ENCODE measurements at places on chromosomes 7 and 10. TPM values are rescaled to one million over a fixed set of nuclear protein-coding genes. Genes with fewer than 3 reads are reported as not detected.

Gene MAT1A
- total RNA-seq = 1.0 TPM

Gene MMRN2
- total RNA-seq = 53.1 TPM

Gene ELOVL3
- total RNA-seq = 0.92 TPM

Gene CALCR
- total RNA-seq = 0.24 TPM

Gene CNPY1
- total RNA-seq = not detected

Gene PIP
- total RNA-seq = 12.6 TPM

Gene FEZF1
- total RNA-seq = not detected

Gene ADAM12
- total RNA-seq = 0.92 TPM

- H3K27me3 ChIP-seq = no peaks in the 10 kb centered on the region
- no peaks in the 10 kb centered on the region for H3K36me3 ChIP-seq
- no peak for DNase-seq
- no peaks in the 10 kb centered on the region for H3K4me1 ChIP-seq
- H3K27ac ChIP-seq = no peak overlapping the region
- H3K4me3 ChIP-seq = no peak overlapping the region
Observed at GRCh38 chr10:112605063-112605462, 158.0 kb downstream of the VTI1A start.

- no peak overlapping the region for H3K27ac ChIP-seq
- no peaks in the 10 kb centered on the region for H3K4me1 ChIP-seq
- no peaks in the 10 kb centered on the region for H3K36me3 ChIP-seq
- H3K27me3 ChIP-seq = no peaks in the 10 kb centered on the region
- no peak for DNase-seq
- no peak overlapping the region for H3K4me3 ChIP-seq
Observed at GRCh38 chr10:68303849-68304412, 27.9 kb upstream of the HNRNPH3 start.

GRCh38 chr10:31942892-31943291 lies 14.3 kb upstream of the ARHGAP12 start:
- H3K4me3 ChIP-seq = no peak overlapping the region
- H3K4me1 ChIP-seq = peaks cover 29% of the 10 kb centered on the region
- no peak for DNase-seq
- no peak overlapping the region for H3K27ac ChIP-seq

- peaks cover 13% of the 10 kb centered on the region for H3K4me1 ChIP-seq
- H3K27ac ChIP-seq = no peak overlapping the region
- H3K27me3 ChIP-seq = no peaks in the 10 kb centered on the region
- H3K36me3 ChIP-seq = peaks cover 79% of the 10 kb centered on the region
- DNase-seq = no peak
Observed at GRCh38 chr7:44471850-44472249, 18.6 kb downstream of the NUDCD3 start.

DNA sequence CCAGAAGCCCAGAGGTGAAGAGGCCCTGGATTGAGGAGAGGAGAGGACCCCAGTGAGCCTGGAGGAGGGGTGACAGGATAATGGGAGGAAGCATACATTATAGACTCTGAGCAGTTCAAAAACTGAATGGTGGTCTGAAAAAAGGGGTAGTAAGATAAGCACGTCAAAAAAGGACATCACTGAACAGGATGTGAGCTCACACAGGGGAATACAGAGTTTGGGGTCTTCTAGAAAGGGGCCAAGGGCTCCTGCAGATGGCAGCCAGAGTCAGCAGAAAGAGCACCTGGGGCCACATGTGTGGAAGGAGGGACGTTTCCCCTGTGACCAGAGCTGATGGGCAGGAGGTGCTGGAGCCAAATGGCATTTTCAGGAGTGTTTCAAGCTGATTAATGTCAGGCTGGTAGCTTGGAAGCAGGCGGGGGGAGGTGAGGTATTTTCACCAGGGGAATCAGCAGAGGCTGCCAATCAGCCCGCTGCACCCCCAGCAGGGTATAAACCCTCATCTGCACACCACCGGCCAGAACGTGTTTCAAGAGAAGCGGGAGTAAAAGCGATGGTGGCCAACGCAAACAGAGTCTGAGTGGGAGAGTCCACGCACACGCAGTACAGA lies 85.8 kb downstream of the TNS3 start:
- no peak overlapping the region for H3K4me3 ChIP-seq
- H3K27ac ChIP-seq = peak overlapping the region; percentile 66
- DNase-seq = no peak
- peaks cover 59% of the 10 kb centered on the region for H3K4me1 ChIP-seq
- H3K36me3 ChIP-seq = no peaks in the 10 kb centered on the region
- H3K27me3 ChIP-seq = no peaks in the 10 kb centered on the region

DNA sequence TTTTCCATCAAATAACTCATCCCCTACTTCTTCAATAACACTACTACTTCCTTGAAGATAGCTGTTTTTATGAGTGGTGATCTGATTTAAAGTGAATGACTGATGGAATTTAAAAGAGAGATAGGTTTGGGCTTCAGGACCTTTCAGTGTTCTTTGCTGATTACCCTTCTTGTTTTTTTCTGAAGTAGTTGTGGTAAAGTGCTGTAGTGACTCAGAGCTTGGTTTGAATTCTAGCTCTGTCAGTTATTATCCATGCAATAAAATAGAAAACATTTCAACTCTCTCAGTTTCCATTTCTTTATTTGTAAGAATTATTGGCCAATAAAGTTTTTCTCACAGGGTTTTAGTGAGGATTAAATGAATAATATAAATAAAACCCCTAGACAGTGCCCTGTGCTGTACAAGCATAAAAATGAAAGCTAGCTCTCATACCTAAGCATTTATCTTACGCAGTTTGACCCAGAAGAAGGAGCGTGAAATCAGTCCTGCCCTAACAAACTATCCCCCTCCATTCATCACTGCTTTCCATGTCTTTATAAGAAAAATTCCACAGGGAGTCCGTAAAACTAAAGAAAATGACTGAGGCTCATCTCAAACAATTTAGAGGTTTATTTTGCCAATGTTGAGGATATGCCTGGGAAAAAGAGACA lies 25.1 kb upstream of the AKAP9 start:
- H3K4me3 ChIP-seq = no peak overlapping the region
- H3K27me3 ChIP-seq = no peaks in the 10 kb centered on the region
- no peak overlapping the region for H3K27ac ChIP-seq
- no peak for DNase-seq

DNA sequence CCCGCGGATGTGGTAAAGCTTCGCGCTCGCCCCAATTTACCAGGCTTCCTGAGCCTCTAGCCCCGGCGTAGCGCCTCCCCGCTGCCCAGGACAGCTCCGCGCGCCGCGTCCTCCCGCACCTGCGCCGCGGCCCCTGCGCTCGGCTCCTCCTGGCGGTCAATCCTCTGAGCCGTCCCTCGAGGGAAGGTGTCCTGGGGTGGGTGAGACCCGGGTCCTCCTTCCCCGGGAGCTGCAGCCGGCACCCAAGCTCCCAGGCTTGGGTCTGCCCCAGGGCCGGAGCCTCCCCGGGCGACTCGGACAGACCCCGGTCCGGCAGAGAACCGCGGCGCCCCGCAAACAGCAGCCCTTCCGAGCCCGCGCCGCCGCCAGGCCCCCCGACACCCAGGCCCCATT lies 512 bp downstream of the OSBPL3 start:
- no peaks in the 10 kb centered on the region for H3K36me3 ChIP-seq
- peaks cover 6% of the 10 kb centered on the region for H3K27me3 ChIP-seq
- H3K4me3 ChIP-seq = peak overlapping the region; percentile 72

DNA sequence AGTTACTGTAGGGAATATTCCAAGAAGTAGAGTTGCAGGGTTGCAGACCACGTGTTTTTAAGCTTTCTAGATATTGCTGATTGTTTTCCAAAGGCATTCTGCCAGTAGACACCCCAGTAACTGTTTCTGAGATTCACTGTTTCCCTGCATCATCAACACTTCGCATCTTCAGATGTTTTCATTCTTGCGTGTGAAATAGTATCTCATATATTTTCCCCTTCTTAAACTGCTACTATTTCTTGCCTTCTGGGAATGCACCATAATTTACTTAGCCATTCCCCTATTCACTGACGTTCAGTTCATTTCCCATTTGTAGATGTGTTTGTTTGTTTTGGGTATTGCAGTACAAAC lies 30.7 kb downstream of the ALOX5 start:
- peaks cover 17% of the 10 kb centered on the region for H3K4me1 ChIP-seq
- no peaks in the 10 kb centered on the region for H3K27me3 ChIP-seq
- no peak overlapping the region for H3K4me3 ChIP-seq
- no peaks in the 10 kb centered on the region for H3K36me3 ChIP-seq
- peak overlapping the region; percentile 4 for H3K27ac ChIP-seq

- no peaks in the 10 kb centered on the region for H3K4me1 ChIP-seq
- no peaks in the 10 kb centered on the region for H3K36me3 ChIP-seq
- no peak overlapping the region for H3K27ac ChIP-seq
Observed at GRCh38 chr7:122248472-122248871, 56.1 kb downstream of the FEZF1 start.

DNA sequence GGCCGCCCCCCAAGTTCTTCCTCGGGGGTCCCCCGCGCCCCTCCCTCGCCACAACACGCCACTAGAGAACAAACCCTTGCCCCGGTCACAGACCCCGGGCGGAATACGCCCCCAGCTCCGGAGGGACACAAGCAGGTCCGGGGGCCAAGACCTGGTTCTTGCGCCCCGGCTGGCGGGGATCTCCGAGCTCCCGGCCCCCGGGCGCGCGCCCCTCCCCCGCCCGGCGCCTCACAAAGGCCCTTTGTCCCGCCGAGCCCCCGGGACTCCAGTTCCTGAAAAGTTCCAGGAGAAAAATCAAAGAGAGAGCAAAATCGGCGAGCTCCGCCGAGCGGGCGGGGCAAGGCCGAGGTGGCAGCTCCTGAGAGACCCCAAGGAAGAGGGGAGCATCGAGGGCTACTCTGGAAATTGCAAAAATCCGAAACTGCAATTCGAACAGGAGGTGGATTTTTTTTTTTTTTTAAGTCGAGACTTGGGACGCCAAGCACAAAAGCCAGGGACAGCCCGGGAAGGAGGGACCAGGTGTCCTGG lies 4.0 kb downstream of the TNRC18 start:
- peak overlapping the region; percentile 96 for H3K4me3 ChIP-seq
- H3K36me3 ChIP-seq = peaks cover 7% of the 10 kb centered on the region
- no peaks in the 10 kb centered on the region for H3K27me3 ChIP-seq
- H3K4me1 ChIP-seq = peaks cover 43% of the 10 kb centered on the region

- no peak overlapping the region for H3K4me3 ChIP-seq
- no peak overlapping the region for H3K27ac ChIP-seq
- peaks cover 20% of the 10 kb centered on the region for H3K4me1 ChIP-seq
- no peak for DNase-seq
Observed at GRCh38 chr7:51229620-51230323, 86.8 kb downstream of the COBL start.

DNA sequence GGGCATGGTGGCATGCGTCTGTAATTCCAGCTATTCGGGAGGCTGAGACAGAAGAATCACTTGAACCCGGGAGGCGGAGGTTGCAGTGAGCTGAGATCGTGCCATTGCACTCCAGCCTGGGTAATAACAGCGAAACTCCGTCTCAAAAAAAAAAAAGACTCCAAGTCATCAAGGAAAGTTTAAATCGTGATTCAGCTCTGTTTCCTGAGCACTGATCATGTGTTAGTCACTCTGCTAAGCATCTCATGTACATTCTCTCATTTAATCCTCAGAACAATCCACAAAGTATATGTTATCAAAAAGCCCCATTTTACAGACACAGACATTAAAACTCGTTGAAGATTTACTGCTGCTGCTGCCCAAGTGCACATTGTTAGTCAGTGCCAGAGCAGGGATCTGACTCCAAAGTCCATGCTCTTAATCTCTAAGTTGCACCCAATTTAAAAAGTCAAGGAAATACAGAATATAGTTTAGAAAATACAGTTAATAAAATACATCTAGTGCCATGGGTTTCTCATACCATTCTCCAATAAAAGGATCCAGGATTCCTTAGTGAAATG lies 6.2 kb downstream of the PIK3AP1 start:
- peaks cover 6% of the 10 kb centered on the region for H3K4me1 ChIP-seq
- no peaks in the 10 kb centered on the region for H3K36me3 ChIP-seq
- no peak overlapping the region for H3K27ac ChIP-seq
- H3K4me3 ChIP-seq = no peak overlapping the region

DNA sequence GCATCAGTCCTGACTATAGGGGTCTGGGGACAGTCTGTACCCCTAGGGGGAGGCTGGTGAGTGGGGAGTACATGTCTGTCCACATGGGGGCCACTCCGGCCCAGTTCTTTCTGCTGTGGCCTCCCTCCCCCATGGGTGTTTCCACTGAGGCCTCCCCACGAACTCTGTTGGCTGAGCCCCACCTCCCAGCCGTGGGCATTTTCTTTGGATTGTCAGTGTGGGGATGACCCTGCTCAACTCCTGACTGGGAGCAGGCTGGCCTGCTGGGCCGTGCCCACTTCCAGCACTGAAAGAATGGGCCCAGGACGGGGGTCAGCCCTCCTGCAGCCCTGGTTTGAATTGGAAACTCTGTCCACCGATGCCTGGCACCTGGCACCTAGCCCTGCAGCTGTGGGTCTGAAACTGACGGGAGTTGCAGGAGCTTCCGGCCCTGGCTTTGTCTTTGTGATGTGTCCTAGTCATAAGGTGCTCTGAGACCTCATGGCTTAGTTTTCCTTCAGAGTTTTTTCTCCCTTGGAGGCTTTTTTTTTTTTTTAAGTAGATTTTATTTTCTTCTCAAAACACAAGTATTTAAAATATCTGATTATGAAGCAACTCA lies 46.5 kb downstream of the LHPP start:
- H3K4me3 ChIP-seq = no peak overlapping the region
- no peaks in the 10 kb centered on the region for H3K36me3 ChIP-seq
- H3K27me3 ChIP-seq = no peaks in the 10 kb centered on the region
- no peak overlapping the region for H3K27ac ChIP-seq
- H3K4me1 ChIP-seq = no peaks in the 10 kb centered on the region
- DNase-seq = no peak

- peak overlapping the region; percentile 41 for H3K27ac ChIP-seq
- peaks cover 29% of the 10 kb centered on the region for H3K4me1 ChIP-seq
- H3K27me3 ChIP-seq = no peaks in the 10 kb centered on the region
Observed at GRCh38 chr10:71343392-71343773, 24.3 kb downstream of the SLC29A3 start.

GRCh38 chr10:64690194-64690593 lies 1169.0 kb downstream of the REEP3 start:
- H3K4me3 ChIP-seq = no peak overlapping the region
- H3K36me3 ChIP-seq = no peaks in the 10 kb centered on the region
- no peaks in the 10 kb centered on the region for H3K4me1 ChIP-seq
- no peak overlapping the region for H3K27ac ChIP-seq
- DNase-seq = no peak

DNA sequence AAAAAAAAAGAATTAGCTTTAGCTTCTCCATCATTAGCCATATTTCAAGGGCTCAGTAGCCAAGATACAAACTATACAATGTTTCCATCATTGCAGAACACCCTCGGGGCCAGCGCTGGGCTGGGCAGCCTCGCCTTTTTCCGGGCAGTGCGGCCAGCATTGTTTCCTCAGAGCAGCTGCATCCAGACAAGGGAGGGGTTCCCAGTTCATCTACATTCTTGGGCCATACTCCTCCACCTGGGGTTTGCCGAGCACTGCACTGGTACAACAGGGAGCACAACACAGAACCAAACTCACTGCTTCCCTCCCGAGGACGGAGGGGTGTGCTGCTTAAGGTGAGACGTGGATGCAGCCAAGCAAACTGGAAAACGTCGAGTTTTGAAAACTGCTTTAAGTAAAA lies 2.4 kb upstream of the PKD1L1 start:
- no peak overlapping the region for H3K4me3 ChIP-seq
- peaks cover 17% of the 10 kb centered on the region for H3K4me1 ChIP-seq
- H3K27ac ChIP-seq = peak overlapping the region; percentile 39
- DNase-seq = no peak

- no peaks in the 10 kb centered on the region for H3K27me3 ChIP-seq
- no peak overlapping the region for H3K27ac ChIP-seq
- H3K4me1 ChIP-seq = peaks cover 50% of the 10 kb centered on the region
- H3K36me3 ChIP-seq = no peaks in the 10 kb centered on the region
- DNase-seq = peak; percentile 48
- no peak overlapping the region for H3K4me3 ChIP-seq
Observed at GRCh38 chr7:120996333-120996987, 7.9 kb downstream of the CPED1 start.

GRCh38 chr10:14550471-14550981 lies 219.8 kb upstream of the FRMD4A start:
- peaks cover 66% of the 10 kb centered on the region for H3K4me1 ChIP-seq
- H3K27me3 ChIP-seq = no peaks in the 10 kb centered on the region
- no peaks in the 10 kb centered on the region for H3K36me3 ChIP-seq
- DNase-seq = no peak
- H3K27ac ChIP-seq = no peak overlapping the region
